Hematopoietic multipotent progenitor cell (in vitro differentiated cells): ENCODE measurements at places on chromosomes 4 and X.

GRCh38 chrX:23478561-23478960 is 143.9 kb downstream of the PTCHD1 start:
- DNase-seq = no peak

GRCh38 chr4:86442881-86443280 is 83.0 kb upstream of the MAPK10 start:
- DNase-seq = no peak

DNA sequence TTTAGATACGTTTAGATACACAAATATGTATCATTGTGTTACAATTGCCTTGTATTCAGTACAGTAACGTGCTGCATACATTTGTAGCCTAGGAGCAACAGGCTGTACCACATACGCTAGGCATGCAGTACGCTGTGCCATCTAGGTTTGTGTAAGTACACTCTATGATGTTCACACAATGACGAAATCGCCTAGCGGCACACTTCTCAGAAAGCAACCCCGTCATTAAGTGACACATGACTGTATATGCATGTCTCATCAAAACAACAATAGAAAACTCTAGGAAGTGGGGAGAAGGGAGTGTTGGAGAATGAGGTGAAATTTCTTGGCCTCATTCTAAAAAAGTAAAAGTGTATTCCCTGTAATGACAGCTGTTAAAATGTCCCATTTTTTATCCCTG is 32.7 kb downstream of the CCDC149 start:
- DNase-seq = no peak

GRCh38 chr4:121030711-121031110 is 41.6 kb downstream of the NDNF start:
- DNase-seq = no peak

- no peak for DNase-seq
Measured at GRCh38 chr4:68490826-68491457, 43.7 kb downstream of the TMPRSS11E start.

DNA sequence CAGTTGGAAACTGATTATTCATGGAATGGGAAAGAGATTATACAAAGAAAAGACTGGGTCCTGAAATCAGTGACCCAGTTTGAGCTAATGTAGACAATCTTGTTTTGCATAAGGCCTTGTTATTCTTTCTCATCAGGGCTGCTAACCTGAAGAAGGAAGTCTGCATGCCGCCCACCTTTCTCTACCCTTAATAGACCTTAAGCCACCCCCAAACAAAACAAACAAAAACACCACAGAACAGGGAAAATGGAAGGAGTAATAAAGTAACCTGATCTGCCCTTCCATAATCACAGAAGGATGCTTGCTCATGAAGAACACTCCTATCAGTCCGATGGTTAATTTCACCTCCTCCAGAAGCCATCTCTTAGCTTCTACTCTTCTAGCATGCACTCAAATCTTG is 288.1 kb downstream of the FRMPD4 start:
- DNase-seq = no peak

DNA sequence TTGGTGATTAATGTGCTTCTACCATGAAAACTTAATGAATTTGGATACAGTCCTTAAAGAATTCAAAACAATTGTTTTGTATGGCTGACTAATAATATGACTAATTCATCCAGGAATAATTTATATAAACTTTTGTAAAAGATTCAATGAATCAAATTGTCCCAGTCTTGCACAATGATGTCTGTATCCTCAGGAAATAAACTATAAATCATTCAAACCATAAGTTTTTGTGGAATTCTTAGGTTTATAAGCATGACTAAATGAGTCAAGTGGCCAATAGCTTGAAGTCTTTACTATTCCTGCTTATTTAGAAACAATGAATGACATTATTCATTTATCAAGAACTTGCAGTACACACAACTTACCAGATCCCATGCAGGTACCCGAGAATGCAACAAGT is 935.0 kb upstream of the INTU start:
- DNase-seq = no peak

DNA sequence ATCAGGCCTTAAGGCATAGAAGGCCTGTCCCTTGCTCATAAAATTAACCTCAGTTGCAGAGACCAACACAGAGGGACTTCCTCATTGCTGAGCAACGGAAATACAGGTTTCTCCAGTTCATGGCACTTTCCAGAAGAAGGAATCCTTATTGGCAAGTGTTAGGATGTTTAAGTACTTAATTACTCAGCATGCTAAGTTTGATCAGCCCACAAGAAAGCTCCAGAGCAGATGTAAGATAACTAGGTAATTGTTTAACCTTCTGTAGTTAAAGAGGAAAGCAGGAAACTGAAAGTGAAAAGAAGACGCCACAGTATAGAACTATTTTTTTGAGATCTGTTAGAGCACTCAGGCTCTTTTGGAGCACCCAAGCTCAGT is 33.5 kb downstream of the SMS start:
- peak; percentile 9 for DNase-seq

DNA sequence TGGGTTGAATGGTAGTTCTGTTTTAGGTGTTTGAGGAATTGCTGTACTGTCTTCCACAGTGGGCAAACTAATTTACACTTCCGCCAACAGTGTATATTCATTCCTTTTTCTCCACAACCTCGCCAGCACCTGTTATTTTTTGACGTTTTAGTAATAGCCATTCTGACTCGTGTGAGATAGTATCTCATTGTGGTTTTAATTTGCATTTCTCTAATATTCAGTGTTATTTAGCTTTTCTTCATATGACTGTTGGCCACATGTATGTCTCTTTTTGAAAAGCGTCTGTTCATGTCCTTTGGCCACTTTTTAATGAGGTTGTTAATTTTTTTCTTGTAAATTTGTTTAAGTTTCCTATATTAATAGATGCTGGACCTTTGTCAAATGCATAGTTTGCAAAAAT is 26.9 kb upstream of the WDR17 start:
- no peak for DNase-seq

GRCh38 chr4:37445023-37445422 is 200.5 kb downstream of the NWD2 start:
- DNase-seq = no peak

- no peak for DNase-seq
Measured at GRCh38 chrX:19121898-19122640, at the start of gene ADGRG2. Gene ADGRG2, minus strand, starts transcription at chrX:19122468. Its CDS starts 53,634 bp downstream, at chrX:19068834.

- DNase-seq = no peak
Measured at GRCh38 chrX:67734111-67734753, 190.4 kb downstream of the AR start.
